Hematopoietic multipotent progenitor cell treated with erythropoietin and hydrocortisone succinate and interleukin-3 and kit ligand, for 17 days (in vitro differentiated cells): ENCODE measurements at places on chromosomes 7 and 10.

DNA sequence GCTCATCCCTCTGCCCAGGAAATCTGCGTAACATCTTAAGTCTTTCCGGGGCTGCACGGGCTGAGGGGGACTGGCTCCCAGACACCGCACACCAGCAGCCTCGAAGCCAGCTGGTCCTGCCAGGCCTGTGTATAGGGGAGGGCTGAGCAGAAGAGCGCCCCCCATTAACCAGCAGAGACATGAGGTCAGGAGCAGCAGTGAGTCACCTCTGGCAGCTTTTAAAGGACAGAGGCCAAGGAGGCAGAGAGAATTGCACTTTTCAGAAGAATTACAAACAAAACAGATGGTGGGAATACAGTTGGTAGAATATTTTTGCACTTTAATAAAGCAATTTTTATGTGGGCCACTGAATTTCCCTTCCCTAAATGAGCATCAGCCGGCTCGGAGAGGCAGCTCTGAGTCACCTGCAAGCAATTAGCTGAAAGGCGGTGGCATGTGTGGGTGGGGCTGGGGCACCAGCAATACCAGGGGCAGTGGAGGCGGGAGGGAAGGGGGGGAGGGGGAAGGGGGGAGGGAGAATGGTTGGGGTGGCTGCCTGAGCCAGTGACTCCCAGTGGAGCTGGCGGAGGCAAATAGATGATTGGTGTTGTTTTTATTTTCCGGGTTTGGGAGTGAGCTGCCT, 39.1 kb downstream of the GOLGA7B start:
- no peak for DNase-seq

- no peak for DNase-seq
Observed at GRCh38 chr7:43565786-43566185, 17.1 kb upstream of the STK17A start.

DNA sequence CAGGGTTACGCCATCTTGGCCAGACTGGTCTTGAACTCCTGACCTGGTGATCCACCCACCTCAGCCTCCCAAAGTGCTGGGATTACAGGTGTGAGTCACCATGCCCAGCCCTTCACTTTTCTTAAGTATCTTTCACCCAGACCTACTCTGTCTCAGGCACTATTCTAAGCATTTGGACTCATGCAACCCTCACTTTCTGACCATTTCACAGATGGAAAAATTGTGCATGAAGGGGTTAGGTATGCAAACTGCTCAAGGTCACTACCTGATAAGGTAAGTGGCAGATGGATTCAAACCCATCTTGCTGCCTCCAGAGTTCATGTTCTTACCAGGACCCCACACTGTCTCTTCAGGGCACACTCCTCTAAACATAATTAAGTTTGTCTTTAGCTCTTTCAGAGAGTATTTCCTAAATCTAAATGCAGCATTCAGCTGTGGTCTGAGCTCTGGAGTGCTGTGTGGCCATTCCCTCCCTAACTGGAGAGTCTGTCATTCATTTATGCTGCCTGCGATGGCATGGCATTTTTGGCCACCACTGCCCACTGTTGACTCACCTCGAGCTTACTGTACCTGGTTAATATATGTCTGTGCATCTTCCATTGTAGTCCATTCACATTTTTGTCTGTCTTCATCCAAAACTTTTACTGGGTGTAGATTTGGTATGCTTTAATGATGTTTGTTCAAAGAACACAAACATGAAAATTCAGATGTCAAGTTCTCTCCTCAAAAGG, 88.4 kb downstream of the CCDC71L start:
- DNase-seq: no peak

DNA sequence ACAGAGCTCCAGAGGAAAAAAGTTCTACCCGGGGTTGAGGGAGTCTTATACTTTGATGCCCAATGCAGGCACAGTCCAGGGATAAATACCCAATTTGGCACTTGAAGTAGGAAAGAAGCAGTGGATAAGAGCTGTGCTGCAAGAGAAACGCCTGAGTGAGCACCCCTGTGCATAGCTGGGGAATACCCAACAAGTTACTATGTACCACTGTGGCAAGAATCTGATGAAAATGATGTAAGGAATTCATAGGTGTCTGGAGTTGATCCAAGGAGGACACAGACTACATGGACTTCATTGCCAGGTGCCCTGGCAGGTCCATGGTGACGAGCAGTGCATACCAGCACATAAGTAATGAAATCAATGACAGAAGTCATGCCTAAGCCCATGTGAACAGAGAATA, 183.7 kb upstream of the FEZF1 start:
- no peak for DNase-seq
